B cell (primary cell): ENCODE measurements at places on chromosomes 6 and 20. TPM values are rescaled to one million over a fixed set of nuclear protein-coding genes. Genes with fewer than 3 reads are reported as not detected.

- DNase-seq = peak; percentile 55
- H3K27me3 ChIP-seq = no peaks in the 10 kb centered on the region
- no peaks in the 10 kb centered on the region for H3K4me1 ChIP-seq
These were observed 73.9 kb downstream of the AHI1 start for GRCh38 chr6:135423649-135424128.

GRCh38 chr6:108807928-108808327 lies 40.3 kb upstream of the ARMC2 start:
- no peak overlapping the region for H3K27ac ChIP-seq
- no peaks in the 10 kb centered on the region for H3K36me3 ChIP-seq
- no peaks in the 10 kb centered on the region for H3K27me3 ChIP-seq
- no peak overlapping the region for H3K4me3 ChIP-seq
- DNase-seq = no peak

GRCh38 chr6:116371120-116371917 lies 572 bp downstream of the DSE start:
- H3K4me1 ChIP-seq = peaks cover 30% of the 10 kb centered on the region
- no peak for DNase-seq
- peaks cover 2% of the 10 kb centered on the region for H3K27me3 ChIP-seq
- peak overlapping the region; percentile 83 for H3K4me3 ChIP-seq
- no peak overlapping the region for H3K27ac ChIP-seq

- DNase-seq = no peak
- no peak overlapping the region for H3K27ac ChIP-seq
- H3K36me3 ChIP-seq = no peaks in the 10 kb centered on the region
- H3K4me1 ChIP-seq = no peaks in the 10 kb centered on the region
- H3K4me3 ChIP-seq = no peak overlapping the region
These were observed 466.9 kb upstream of the NRSN1 start for GRCh38 chr6:23659125-23659524.

Gene BPIFB4
- total RNA-seq = not detected in 2 replicates
